ENCODE measurements at places on chromosomes 5 and 9.

- DNase-seq: no peak
Observed at GRCh38 chr9:100064872-100065581, 33.8 kb downstream of the ERP44 start.

DNA sequence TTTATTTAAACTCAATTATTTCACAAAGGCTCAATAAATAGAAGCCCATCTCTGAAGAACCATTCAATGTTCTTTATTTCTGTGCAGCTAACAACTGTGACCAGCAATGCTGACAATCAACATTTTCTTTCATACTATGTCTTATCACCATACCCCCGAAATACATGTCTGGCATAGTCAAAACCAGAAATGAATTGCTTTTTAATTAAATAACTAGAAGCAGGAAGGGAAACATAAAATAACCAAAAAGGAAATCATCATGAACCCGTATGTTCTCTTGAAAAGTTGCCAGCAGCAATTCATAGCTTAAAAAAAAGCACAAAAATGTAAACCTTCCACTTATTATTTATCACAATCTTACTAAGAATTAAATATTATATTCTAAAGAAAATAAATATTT is 212.4 kb downstream of the TMEM232 start:
- DNase-seq: no peak

GRCh38 chr5:108728566-108729241 is 19.0 kb upstream of the FER start:
- DNase-seq: no peak

- no peak for DNase-seq
Observed at GRCh38 chr9:110317911-110318310, 19.8 kb downstream of the TXNDC8 start.

- no peak for DNase-seq
Observed at GRCh38 chr5:142156839-142157463, 48.4 kb downstream of the NDFIP1 start.

GRCh38 chr5:180640861-180641565 is 8.4 kb downstream of the FLT4 start:
- no peak for DNase-seq

- DNase-seq: no peak
Observed at GRCh38 chr5:56326116-56326515, 93.0 kb upstream of the ANKRD55 start.

- DNase-seq: no peak
Observed at GRCh38 chr9:134695144-134695543, 53.5 kb downstream of the COL5A1 start.

DNA sequence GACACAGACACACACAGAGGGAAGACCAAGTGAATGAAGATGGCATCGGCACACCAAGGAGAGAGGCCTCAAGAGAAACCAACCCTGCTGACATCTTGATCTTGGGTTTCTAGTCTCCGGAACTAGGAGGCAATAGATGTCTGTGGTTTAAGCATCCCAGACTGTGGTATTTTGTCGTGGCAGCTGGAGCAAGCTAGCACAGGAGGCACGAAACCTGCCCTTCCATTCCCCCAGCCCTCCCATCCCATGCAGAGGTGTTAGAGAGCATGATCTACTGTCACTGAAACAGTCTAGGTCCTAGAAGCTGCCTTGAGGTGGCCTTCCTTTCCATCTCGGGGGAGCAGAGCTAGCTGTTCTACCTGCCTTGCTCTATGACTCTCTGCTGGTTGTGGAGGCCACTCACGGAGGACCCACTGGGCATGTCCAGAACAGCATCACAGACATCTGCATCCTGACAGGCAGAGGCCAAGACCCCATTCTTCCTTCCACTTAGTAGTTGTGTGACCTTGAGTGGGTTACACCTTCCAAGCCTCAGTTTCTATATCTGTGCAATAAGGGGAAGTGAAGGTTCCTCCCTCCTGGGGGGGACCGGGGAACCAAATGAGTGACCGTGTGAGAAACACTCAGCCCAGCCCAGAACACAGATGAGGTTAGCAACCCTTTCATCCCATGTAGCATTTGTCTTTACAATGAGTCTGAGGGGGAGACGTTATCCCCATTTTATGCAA is 134.3 kb upstream of the BOD1 start:
- DNase-seq: no peak

DNA sequence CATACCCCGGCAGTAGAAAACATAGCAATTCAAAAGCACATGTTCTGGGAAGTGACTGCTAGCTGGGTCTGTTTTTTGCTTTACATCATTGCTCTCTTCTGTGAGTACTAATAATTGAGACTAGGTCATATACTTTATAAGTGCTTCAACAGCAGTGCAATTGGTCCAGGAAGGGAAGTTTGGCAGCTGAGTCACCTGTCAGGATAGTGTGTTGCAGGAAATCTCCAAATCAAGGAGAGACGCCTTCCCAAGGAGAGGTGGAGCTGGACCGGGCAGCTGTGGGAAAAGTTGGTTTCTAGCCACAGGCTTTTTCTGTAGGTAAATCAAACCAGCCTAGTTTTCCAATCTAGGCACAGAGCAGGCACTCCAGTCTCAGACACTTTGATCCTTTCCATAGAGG is 330.1 kb downstream of the ENC1 start:
- DNase-seq: no peak

- DNase-seq: no peak
Observed at GRCh38 chr5:66002415-66002814, 76.0 kb downstream of the ERBIN start.

GRCh38 chr5:141843156-141843927 is 34.9 kb downstream of the PCDH1 start:
- DNase-seq: no peak

GRCh38 chr5:98318386-98318785 is 455.1 kb upstream of the RGMB start:
- no peak for DNase-seq

DNA sequence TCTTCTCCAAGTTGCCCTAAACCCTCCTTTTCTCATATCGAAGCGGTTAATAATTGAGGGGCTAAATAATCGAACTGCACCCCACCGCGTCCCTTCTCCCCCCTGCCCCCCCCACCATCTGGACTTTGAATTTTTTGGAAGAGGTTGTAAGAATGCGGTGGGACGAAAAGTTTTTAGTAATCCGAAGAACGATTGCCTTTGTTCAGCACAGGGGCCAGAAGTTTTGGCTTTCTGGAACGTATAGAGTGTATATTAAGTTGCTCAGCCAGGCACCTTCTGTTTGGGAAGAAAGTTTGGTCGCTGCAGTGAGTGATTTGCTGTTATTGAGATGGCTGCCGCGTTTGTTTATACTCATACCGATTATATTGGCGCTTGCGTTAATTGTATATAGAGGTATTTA is 518 bp downstream of the ERBIN start:
- no peak for DNase-seq

GRCh38 chr9:116383936-116384335 is 230.3 kb downstream of the PAPPA start:
- DNase-seq: no peak

- DNase-seq: no peak
Observed at GRCh38 chr5:84715091-84715490, 330.4 kb upstream of the EDIL3 start.
